ENCODE measurements at places on chromosomes 13 and 19.

- DNase-seq, result no peak
Measured at GRCh38 chr13:110414931-110415330, 107.8 kb downstream of the COL4A2 start.

- DNase-seq, result no peak
Measured at GRCh38 chr19:2331601-2332246, 3.2 kb downstream of the SPPL2B start.

- DNase-seq, result no peak
Measured at GRCh38 chr19:35011091-35011689, 11.1 kb downstream of the GRAMD1A start.

GRCh38 chr19:3176715-3177501, 1.7 kb upstream of the S1PR4 start:
- peak; percentile 55 for DNase-seq

- DNase-seq, result no peak
Measured at GRCh38 chr13:108408672-108409071, 139.2 kb downstream of the TNFSF13B start.

GRCh38 chr19:16117594-16118033, 5.9 kb downstream of the RAB8A start:
- DNase-seq, result no peak
